ENCODE measurements at places on chromosomes 3 and 15. TPM values are rescaled to one million over a fixed set of nuclear protein-coding genes. Genes with fewer than 3 reads are reported as not detected.
A peak's percentile ranks its signal among the peaks of the same experiment; 100 is the strongest.

GRCh38 chr3:196149375-196149774 lies 61.8 kb downstream of the ZDHHC19 start:
- DNase-seq = no peak

DNA sequence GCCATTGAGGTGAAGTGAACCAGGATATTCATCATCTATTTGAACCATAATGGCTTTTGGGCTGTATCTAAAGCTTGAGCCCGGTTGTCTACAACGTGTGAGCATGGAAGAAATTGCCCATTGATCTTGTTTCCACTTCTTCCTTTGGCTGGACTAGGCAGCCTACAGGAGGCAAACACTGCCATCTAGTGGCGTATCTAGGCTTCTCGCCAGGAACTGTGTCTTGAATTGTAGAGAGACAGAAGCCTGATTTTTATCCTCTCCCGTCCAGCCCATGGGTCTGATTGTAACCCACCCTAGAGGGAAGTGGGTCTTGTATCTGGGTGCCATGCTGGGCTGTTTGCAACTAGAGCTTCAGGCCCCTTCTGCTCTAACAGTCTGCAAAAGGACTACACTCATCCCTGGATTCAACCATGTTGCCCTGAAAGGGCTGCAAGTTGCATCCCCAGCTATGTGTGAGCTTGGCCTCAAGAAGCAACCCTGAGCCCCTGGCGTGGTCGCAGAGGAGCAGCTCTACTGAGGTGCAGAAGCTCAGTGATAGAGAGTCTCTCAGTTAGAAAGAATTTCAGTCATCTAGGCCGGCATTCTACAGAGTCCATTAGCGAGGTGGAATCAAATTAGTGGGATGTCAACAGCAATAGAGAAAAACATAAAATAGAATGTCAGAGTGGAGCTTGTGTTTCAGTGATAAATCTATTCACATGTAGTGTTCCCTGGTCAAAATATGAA lies 170.2 kb upstream of the UMPS start:
- peak; percentile 89 for DNase-seq

GRCh38 chr3:132726341-132726823 lies 4.2 kb upstream of the NPHP3 start:
- DNase-seq = peak; percentile 22

- DNase-seq = no peak
Measured at GRCh38 chr15:93063796-93064690, 25.0 kb downstream of the RGMA start.

DNA sequence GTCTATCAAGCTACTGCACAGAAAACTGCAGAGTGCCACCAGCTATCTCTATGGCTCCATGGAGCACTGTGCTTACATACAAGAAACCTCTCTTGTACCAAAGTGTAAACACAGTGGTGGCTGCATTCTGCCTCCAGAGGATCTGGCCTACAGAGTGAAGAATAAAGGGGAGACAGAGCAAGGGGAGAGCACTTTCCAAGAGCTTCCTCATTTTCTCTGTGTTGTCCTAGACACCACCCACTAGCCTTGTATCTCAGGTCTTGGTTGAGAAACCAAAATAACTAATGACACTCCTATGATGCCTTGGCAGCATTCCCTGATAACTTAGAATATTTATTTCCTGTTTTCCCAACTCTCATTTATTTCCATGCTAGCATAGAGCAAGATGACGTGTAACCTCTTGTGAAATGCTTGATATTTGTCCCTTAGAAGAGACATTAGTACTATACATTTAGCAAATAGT lies 56.9 kb upstream of the PHLDB2 start:
- peak; percentile 60 for DNase-seq

DNA sequence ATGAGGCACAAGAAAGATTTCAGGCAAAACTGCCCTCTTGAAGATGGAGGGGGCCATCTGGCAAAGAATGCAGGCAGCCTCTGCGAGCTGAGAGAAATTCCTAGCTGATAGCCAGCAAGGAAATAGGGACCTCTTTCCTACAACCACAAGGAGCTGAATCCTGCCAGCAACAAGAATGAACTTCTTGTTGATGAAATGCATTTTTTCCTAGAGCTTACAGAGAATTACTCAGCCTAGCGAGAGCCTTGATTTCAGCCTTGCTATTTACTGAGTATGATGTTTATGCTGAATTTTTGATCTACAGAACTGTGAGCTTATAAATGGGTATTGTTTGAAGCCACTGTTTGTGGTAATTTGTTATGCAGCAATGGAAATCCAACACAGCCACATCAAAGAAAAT lies 148.5 kb upstream of the NAALADL2 start:
- peak; percentile 8 for DNase-seq

DNA sequence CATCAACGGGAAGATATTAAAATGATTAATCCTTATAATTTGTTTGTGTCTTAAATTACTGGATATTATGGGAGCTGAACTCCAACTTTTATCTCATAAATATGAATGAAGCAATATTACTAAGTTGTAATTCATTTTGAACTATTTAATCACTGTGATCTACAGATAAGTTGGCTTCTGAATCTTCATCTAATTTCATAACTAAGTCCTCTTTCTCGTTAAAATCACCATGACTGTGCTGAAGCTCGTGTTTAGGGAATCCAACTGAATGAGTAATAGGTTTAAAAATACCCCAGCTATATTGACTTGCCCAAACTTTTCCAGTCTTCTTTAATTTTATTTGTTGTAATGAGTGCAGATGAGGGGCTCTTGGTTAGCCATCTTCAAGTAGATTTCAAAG lies 14.1 kb downstream of the MDFIC2 start:
- DNase-seq = no peak

- DNase-seq = no peak
Measured at GRCh38 chr15:49189631-49190030, 19.6 kb downstream of the GALK2 start.

DNA sequence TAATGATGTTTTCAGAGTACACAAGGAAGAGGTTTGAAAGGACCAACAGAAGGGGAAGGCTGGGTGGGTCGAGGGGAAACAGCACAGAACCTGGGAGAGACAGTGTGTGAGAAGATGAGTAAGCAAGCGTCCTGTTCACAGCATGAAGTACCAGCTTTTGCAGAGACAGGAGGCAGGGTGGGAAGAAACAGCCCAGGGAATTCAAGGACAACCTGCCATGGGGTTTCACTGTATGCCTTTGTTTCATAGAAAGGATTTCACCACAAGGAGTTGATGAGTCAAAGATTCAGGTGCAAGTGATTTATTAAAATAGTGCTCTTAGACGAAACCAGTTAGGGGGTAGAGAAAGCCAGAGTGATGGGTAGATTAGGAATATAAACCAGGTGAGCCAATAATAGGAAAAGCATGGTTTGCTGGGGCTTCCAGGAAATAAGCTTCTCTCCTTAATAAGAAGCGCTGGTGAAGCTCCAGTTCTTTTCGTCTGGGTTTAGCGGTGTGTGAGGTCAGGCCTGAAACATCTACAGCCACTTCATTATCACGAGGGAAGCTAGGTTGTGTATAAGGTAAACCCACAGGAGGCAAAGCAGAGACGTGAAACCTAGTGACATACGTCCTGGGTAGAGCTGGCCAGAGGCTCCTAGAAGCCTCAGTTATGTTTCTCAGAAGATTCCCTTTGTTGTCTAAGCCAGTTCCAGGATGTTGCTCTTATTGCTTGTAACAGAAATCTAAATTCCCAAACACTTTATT lies 3.9 kb downstream of the HHLA2 start:
- DNase-seq = no peak

GRCh38 chr3:193095366-193095765 lies 145.7 kb upstream of the PLAAT1 start:
- no peak for DNase-seq

DNA sequence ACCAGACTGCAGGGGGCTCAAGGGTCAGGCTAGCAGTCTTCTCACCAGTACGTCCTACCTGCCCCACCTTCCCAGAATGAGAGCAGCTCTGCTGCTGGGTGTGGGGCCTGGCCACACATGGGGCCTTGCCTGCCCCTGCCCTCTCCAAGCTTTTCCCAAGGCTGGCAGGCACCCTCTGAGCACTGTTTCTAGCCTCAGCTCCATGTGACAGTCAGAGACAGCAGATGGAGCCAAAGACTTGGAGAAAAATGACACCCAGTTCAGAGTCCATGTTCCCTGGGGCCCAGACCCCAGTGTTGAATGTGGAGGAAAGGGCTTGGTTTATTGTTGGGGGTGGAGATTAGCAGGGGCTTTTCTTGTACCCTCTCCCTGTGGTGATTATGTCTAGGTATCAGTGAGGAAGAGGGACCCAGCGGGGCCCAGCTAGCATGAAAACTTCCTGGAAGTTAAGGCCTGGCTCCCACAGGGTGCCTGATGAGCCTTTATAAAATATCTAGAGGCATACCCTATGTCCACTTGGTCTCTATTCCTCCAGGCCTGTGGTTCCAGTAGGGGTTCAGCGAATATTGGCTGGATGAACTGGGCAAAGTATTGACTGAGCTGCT lies 153.8 kb downstream of the EEFSEC start:
- DNase-seq = no peak

GRCh38 chr3:184320104-184320445 lies 5.7 kb downstream of the EIF4G1 start:
- DNase-seq = peak; percentile 98

USP4 gene
- 2.7 TPM for total RNA-seq

EFHB gene
- not detected for total RNA-seq

CTXN2 gene
- total RNA-seq = not detected

ECE2 gene
- not detected for total RNA-seq

NRG4 gene
- 13.9 TPM for total RNA-seq

EIF5A2 gene
- total RNA-seq = 15.4 TPM

SMCO1 gene
- total RNA-seq = not detected

Measured in H4 (cell line).